ENCODE measurements at places on chromosomes 1 and 21.
A peak's percentile ranks its signal among the peaks of the same experiment; 100 is the strongest.

- no peak for DNase-seq
These were observed 66.3 kb upstream of the PPP2R5A start for GRCh38 chr1:212218911-212219310.

GRCh38 chr1:84936116-84936810, 43.3 kb upstream of the LPAR3 start:
- peak; percentile 84 for DNase-seq

DNA sequence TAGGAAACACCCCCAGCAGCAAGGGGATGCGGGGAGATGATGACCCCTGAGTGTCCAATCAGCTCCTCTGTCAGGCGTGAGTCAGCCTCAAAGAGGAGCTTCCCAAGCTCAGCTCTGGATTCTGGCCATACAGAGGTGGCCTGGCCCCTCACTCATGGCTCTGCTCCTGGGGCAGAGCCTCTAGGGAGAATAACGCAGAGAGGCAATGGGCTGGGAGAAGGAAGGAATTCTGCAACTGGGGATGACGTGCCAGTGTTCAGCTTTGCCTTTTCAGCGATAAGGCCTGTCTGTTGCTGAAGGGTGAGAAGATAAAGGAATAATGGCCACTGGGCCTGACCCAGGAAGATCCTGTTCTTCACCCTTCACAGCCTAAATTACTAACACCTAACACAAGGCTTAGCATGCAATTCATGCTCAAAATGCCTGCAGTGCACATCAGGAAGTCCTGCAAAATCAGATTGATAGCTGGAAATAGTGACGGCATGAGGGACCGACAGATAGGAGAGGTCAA, 92.2 kb downstream of the TBX19 start:
- DNase-seq: no peak

DNA sequence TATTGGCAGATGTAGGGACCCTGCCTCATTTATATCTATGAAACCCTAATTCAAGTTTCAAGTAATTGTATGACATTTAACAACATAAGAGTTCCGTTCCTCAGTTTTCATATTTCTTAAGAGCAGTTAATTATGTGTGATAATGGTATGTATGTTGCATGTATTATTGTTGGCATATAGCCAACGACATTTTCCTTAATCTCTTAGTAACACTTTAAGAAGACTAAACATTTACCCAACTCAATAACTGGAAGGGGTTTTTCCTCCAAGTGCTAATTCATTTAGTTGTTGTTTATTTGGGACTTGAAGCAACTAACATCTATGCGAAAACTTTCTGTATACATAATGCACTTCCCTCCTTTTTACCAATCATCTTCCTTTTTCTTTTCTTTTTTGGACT, 1.5 kb upstream of the RALGPS2 start:
- DNase-seq: no peak

DNA sequence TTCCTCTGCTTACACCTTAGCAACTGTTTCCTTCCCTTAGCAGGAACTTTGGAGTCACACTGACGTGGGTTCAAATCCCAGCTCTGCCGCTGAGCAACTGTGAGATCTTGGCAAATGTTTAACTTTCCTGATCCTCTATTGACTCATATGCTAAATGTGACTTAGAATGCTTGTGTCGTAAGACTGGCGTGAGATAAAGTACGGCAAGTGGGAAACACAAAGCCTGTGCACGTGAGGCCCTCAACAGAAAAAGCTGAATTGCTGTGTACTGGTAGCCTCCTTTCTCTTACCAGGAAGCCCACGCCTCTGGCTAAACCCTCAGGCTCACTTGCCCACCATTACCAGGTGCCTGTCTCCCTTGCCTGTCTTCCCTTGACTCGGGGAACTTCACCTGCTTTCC, 135.4 kb upstream of the TNR start:
- no peak for DNase-seq

GRCh38 chr1:102500758-102501157, 504.0 kb upstream of the OLFM3 start:
- DNase-seq: no peak

GRCh38 chr1:182762536-182762935, 27.0 kb upstream of the NPL start:
- DNase-seq: no peak

DNA sequence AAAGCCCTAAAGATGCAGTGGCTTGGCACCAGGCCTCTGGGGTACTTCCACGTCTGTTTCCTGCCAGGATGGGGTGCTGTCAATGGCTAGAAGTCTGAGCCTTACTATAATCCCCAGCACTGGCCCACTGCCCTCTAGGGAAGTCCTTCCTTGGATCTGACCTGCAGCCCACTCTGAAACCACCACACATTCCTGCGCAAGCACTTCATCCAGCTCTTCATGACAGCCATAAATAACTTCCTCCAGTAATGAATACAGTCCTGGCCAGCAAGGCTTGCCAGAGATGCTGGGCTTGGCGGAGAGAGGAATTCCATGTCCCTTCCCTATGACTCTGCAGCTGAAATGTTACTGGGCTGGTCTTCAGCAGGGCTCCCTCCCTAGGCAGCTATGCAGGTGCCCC, 32.6 kb downstream of the ALPL start:
- no peak for DNase-seq

- no peak for DNase-seq
These were observed 27.6 kb downstream of the IFNGR2 start for GRCh38 chr21:33430858-33431257.

DNA sequence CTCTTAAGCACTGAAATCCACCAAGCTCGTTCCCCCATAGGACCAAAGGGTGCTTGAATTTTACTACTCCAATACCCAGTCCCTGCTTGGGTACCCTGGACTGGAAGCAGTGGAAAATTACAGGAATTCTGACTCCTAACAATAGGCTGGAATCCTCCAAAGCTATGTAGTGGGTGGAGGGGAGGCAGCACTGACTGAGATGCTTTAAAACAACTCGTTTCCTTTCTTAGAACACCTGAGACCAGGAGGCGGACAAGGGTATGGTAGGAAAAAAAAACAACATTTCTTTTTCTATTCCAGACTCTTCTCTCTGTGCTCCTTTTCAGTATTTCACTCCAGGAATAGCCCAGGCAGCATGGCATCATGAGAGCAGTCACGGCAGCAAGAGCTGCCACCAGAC, 2.3 kb downstream of the PEF1 start:
- no peak for DNase-seq

GRCh38 chr1:161094481-161094880, 3.7 kb upstream of the KLHDC9 start:
- DNase-seq: no peak

GRCh38 chr1:106523497-106523896, 533.0 kb upstream of the PRMT6 start:
- DNase-seq: no peak

All from NCI-H82 (cell line).